Hematopoietic multipotent progenitor cell treated with erythropoietin and hydrocortisone succinate and interleukin-3 and kit ligand, for 15 days (in vitro differentiated cells): ENCODE measurements at places on chromosomes 5 and 9.

- no peak for DNase-seq
Observed at GRCh38 chr9:108043585-108043984, 554.0 kb upstream of the KLF4 start.

GRCh38 chr9:130276955-130277354 lies 11.4 kb downstream of the HMCN2 start:
- no peak for DNase-seq

DNA sequence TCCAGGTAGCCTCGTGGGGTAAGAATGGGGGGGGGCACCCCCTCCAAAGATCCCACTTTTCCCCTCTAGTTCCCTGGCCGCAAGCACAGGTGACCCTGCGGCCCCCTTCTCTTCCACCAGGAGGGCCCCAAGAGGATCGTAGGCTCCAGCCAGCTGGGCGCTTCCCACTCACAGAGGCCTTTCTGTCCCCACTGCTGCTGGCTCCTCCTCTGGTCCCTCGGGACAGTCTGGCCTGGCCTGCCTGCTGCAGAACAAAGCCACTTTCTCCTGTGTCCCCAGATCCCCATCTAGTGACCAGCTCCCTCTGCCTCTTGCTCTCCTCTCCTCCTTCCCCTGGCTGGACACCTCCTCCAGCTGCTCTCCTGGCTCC lies 534 bp upstream of the SAPCD2 start:
- no peak for DNase-seq

GRCh38 chr9:114860187-114860586 lies 54.3 kb upstream of the TNFSF15 start:
- no peak for DNase-seq

DNA sequence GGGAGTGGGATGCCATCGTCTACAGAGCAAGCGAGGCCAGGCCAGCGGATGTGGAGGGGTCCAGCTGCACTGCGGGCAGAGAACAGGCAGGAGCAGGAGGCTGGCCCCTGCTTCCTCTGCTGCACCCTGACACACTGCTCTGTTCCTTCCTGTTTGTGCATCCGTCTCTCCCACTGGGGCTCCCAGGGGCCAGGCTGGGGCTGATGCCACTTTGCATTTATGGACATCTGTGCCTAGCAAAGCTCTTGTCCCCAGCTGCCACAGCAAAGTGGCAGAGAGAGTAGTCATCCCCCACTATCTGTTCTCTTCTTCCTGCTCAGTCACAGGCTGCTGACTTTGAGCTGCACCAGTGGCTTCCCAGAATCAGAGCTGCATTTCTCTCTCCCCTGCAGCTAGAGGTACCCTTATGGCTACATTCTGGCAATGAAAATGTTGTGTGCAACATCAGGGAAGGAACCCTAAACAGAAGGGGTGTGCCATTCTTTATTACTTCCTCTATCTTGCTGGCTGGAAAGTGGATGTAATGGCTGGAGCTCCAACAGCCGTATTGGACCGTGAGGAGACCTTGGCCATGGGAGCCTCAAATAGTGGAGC lies 4.2 kb upstream of the NINJ1 start:
- no peak for DNase-seq

- no peak for DNase-seq
Observed at GRCh38 chr9:137645211-137645610, 26.4 kb downstream of the EHMT1 start.

- DNase-seq: no peak
Observed at GRCh38 chr5:35246900-35247647, 16.8 kb upstream of the PRLR start.

- no peak for DNase-seq
Observed at GRCh38 chr9:114261026-114261425, 61.9 kb upstream of the ORM1 start.

DNA sequence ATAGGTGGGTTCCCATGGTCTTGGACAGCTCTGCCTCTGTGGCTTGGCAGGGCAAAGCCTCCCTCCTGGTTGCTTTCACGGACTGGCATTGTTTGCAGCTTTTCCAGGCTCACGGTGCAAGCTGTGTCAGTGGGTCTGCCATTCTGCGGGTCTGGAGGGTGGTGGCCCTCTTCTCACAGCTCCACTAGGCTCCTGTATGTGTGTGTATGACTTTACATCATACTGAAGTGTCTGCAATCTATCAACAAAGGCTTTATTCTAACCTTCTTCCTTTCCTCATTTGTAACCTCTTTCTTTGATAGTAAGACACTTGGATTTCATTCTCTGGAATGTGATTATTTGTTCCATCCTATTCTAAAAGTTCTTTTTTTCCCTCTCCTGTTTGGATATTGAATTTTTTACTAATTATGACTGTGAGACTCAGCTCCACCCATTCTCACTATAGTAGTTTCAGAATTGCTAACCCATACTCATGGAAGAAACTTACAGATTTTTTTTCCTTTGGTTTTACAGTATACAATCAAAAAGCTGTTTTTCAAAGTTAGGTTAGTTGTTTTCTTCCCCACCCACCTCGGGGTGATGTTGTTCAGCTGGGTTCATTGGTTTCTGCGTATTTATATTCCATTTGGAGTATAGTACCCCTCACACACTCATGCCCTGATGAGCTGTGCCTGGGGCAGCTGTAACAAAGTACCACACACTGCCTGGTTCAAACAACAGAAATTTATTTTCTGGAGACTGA lies 144.6 kb upstream of the OTULINL start:
- no peak for DNase-seq

GRCh38 chr9:3887221-3887653 lies 361.4 kb upstream of the RFX3 start:
- no peak for DNase-seq

- no peak for DNase-seq
Observed at GRCh38 chr5:125696762-125697161, 726.4 kb upstream of the GRAMD2B start.

DNA sequence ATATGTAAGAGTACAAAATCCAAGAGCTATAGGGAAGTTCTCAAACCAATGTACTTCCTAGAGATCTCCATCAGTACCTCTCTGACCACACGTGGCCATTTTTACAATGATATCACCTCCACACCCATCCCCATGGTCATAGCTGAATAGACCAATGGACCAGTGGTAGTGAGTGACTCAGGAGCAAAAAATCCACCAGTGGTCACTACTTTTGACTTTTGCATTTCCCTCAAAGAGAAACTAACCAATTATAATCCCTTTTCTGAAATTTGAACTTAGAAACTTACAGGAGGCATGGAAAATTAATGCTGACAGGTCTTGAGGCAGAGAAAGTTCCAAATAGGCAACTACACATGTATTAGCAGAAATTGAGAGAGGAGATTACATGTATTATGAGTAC lies 238.4 kb downstream of the TRPM3 start:
- no peak for DNase-seq

- no peak for DNase-seq
Observed at GRCh38 chr9:99905833-99906402, 536 bp upstream of the STX17 start.

GRCh38 chr9:98171176-98171925 lies 21.1 kb downstream of the CORO2A start:
- no peak for DNase-seq

DNA sequence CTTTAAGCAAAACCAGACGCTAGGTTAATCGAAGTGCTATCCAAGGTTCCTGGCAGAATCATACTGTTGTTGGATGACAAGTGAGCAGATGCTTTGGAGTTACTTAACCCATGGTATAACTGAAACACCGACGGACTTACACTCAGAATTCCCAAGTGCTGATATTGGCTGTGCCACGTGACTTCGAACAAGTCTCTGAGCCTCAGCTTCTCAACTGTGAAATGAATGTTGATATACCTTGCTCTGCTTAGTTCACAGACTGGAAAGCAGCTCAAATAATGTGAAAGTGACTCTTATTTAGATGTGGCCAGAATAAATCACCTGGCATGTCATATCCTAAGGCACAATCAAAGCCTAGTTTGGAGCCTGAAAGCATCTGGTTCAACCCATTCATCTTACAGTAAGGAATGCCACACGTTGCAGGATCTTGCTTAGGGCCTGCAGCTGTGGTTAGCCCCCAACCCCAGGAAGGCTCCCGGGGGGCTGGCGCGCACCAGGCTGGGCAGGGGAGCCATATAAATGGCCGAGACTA lies 759 bp downstream of the GEMIN5 start:
- no peak for DNase-seq

DNA sequence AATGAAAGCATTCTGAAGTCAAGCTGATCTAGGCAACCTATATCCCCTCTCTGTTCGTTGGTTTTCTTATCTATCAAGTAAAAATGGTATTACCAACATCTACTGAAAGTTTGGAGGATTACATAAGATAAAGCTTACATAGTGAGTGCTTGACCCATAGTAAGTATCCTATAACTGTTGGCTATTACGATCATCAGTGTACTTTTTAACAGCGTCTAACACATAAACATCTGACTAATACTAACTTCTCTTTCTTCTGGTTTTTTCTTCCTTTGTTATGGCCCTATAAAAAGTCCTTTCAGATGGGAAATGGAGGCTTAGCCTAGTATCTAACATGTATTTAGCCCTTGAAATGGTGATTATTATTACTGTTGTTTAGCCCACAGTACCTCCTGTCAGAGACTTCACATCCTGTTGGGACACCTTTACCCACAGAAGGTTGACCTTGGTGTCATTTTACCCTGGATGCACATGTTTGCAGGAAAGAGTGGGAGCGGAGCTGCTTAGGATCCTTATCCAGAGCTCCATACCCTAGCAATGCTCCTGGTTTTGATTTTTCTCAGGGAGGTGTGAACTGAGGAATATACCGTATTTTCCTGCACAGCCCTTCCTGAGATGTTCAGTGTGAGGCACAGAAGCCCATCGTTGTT lies 6.0 kb downstream of the INSYN2B start:
- DNase-seq: no peak

- DNase-seq: no peak
Observed at GRCh38 chr9:81045658-81046057, 643.7 kb downstream of the TLE1 start.

DNA sequence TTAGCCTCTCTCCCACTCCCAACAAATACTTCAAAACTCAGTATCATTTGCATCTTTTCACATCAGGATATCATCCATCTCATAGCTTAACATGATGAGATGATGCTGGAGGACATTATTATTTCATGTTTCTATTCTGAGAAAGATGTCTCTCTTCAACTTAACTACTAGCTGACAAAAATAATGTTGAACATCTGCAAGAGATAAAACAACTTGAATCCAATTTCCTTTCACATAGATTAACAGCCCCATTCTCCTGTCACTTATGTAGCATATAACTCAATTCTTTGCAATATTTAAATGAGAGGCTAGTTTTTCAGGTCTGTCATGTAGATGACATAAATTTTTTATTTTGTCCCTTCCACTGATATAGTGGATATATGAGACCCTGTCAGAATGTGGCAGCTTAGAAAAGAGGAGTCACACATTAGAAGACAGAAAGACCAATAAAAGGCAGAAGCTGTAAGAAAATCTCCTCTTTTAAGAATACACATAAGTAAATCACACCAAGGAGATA lies 239.2 kb upstream of the KIF2A start:
- no peak for DNase-seq

- no peak for DNase-seq
Observed at GRCh38 chr5:80357671-80358070, 37.9 kb downstream of the SPZ1 start.

DNA sequence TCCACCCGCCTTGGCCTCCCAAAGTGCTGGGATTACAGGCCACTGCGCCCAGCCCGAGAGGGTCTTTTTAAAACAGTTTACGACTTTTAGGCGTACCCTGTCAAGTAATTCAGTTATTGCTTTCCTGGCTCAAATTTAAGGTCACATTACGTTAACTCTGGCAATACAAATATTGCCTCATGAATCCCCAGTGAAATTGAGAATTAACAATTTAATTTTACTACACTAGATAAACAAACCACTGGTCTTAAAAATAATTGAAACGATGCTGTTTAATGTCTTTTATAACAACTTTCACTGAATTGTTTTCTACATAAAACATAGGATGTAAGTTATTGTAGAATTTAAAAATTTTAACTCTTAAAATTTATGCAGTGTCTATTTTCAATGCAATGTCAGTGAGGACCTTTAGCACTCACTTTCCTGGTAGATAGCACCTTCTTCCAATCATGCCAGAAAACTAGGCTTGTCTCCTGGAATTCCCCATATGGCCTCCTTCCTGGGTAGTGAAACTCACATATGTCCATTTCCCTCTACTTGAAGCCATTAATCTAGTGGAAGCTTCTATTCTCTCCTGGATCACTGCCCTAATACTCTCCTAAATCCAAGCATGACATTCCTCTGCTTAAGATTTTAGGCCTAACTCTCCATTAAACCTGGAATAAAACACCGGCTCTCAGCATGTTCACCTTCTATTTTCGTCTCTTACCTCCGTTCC lies 13.5 kb downstream of the BASP1 start:
- DNase-seq: no peak

DNA sequence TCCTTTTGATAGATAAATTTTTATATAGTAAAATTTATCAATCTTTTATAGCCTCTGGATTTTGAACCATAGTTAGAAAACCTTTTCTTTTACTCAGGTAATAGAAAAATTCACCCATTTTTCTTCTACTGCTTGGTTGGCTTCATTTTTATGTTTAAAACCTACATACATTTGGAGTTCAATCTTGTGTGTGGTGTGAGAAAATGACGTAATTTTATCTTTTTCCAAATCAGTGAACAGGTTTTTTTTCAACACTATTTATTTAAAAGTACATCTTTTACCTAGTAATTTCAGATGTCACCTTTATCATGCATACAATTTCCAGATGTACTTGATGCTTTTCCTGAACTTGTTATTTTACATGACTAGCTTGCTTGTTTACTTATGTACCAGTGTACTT lies 200.2 kb downstream of the TRIM36 start:
- no peak for DNase-seq

DNA sequence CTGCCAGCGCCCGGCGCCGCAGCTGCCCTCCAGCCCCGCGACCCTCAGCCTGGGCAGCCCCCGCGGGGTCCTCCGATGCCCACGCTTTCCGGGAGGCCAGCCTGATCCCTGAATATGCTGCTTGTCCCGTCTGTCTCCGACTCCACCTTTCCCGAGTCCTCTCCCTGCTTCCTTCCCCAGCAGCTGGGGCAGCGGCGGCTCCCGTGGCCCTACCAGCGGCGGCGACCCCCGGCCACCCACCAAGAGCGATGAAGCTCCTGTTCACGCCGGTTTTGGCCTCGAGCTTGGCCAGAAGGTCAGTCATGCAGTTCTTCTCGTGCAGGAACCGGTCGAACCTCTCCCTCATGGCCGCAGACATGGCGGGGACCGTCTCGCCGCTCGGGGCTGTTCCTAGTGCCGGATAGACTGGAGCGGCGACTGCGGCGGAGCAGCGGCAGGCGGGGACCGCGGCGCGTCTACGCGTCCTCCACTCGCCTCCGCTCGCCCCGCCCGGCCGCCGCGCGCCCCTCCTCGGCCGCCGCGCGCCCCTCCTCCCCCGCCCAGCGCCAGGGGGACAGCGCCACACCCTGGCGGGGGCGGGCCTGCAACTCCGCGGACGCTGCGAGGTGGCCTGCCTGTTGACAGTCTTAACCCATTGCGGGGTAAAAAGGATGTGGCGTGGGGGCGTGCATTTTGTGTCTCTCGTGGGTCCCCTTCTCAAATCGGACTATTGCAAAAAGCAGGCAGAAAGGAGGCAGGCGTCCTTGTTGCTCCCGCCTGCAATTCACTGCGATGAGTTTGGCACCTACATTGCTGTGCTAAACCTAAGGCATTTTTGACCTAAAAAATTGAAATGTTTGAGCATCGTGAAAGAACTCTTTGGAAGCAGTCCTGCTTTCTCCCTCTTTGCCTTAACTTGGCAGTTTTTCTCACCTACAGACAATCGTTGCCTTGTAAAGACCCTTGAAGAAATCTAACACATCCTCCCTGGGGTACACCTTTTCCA lies at the start of gene REEP5:
Gene REEP5, minus strand, starts transcription at position 395 of the 985 bp plus-strand sequence. Its CDS starts 37 bp downstream, at position 358.
- peak; percentile 78 for DNase-seq

- DNase-seq: no peak
Observed at GRCh38 chr5:52073993-52074689, 690.9 kb downstream of the ISL1 start.

- no peak for DNase-seq
Observed at GRCh38 chr5:133392448-133392847, 219.9 kb downstream of the FSTL4 start.
